Amniotic stem cell (primary cell): ENCODE measurements at places on chromosomes 3 and 15.
A peak's percentile ranks its signal among the peaks of the same experiment; 100 is the strongest.

GRCh38 chr15:60554494-60554893, 75.6 kb upstream of the ICE2 start:
- no peak for DNase-seq

DNA sequence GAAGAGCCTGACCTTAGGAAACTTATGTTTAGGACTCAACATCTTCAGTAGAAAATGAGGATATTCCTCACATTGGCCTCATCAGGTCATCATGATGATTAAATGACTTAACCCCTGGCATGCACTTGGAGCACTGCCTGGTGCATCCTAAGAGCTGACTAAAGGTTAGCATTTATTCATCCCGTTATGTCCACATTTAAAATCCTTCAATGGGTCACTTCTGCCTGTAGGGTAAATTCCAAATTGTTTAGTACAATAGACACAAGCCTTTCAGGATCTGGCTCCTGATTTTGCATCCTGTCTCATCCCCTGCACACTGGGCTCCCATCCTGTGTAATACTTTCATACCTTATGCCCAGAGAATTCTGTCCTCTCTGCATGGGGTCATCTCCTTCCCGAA, 195.2 kb upstream of the MCTP2 start:
- DNase-seq, result no peak

DNA sequence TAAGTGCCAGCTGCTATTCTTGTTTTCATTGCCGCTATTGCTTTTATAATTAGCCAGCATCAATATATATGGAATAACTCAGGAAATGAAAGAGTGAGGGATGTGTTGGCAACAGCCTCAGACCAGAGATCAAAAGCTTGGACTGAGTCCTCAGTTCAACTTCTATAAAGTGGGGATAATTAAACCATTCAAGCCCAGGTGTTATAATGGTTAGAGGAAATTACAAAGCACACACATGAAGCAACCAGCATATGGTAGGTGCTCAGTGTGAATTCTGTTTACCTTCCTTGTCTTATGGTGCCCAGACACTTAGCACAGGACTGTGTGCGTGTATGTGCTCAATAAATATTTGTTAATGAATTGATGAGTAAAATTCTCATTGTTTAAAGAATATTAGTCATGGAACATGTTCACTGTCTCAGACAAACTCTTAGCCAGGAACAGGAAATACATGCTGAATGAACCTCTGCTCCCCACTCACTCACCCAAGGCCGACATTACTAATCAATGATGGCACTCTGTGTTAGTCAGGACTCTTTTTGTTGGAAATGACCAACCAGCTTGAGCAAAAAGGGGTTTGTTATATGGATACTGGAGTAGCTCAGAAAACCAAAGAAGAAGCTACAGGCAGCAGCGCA, 16.7 kb upstream of the CCDC174 start:
- no peak for DNase-seq

- peak; percentile 49 for DNase-seq
Observed at GRCh38 chr3:111851511-111851954, 7.5 kb upstream of the PHLDB2 start.

DNA sequence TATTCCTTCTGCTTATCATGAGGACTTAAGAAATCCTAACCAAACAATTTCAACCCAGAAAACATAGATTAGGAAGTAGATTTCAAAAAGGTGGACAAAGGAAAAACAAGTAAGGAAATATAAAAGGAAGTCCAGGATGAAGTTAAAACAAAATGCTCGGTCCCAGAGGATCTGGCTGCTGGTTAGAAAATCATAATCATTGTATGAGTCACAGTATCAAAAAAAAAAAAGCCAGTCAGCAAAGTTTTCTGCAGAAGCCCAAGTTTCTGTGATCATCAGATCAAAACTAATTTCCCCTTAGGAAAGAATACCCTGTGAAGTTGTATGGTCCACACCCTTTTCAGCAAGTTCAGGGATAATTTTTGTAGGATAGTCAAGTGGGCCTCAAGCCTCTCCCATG, 43.0 kb upstream of the LRTM1 start:
- DNase-seq, result no peak

GRCh38 chr3:178969004-178969700, 102.5 kb downstream of the ZMAT3 start:
- no peak for DNase-seq

GRCh38 chr15:74402873-74403587, 30.7 kb downstream of the SEMA7A start:
- no peak for DNase-seq

DNA sequence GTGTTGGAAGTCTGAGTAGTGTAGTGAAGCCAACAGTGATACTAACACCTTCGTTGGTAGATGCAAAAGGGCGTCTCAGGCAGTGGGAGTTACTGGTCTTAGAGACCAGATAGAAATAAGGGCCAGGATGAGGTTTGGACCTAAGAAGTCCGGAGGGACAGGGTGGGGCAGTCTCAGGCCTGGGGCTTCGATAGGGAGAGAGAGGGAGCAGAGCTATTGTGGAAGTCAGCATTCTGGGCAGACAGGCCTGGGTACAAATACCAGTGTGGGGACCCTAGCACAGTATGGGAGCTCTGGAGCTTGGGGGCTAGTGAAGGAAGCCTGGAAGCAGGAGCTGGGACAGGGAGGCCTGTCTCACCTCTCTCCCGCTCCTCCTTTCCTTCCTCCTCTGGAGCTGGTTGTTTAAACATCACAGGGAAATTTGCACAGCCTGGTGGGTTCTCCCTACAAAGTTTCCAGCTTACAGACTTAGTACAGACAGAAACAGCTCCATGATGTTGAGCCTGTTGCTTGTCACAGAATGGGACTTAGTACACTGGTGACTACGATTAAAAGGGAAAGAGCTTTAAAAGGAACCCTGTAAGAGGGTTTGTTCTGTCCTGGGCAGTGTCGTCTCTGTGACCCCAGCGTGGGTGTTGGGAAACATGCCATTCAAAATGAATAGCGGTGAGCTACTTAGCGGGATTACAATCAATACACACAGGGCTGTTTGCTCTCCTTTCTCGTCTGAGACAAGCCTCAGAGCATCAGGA, 76.4 kb upstream of the TNFAIP8L3 start:
- DNase-seq, result no peak
